Stimulated activated CD4-positive, alpha-beta T cell treated with anti-CD3 and anti-CD28 coated beads, Interleukin-1b, Interleukin-23, amount 100 ng/mL, for 1 hour (primary cell): ENCODE measurements at places on chromosomes 5 and 9.

- DNase-seq, result no peak
Observed at GRCh38 chr9:36665387-36665786, 92.7 kb downstream of the MELK start.

GRCh38 chr5:23740029-23740428 lies 232.6 kb downstream of the PRDM9 start:
- no peak for DNase-seq

DNA sequence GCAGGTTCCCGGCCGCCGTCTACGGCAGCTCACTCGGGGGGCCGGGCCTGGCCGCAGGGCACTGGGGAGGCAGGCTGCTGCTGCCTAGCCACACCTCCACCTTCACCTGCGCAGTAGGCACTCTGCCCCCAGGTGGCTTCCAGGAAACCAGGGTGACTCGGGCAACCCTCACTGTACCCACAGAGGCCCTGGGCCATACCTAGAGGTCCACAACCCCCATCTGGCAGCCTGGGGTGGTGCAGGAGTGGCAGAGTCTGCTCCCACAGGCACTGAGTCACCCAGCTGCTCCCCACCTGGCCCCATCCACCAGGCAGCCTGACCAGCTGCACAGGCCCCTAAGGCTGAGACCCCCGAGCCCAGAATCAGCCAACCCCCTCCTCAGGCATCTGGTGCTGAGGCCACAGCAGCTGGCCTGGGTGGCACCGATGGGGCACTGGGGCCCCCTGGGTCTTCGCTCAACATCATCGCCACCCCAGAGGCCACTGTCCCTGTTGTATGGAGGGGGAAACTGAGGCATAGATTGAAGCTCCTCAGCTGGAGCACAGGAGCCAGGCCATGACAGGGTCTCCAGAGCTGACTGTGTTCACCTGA lies 70.2 kb downstream of the KCNT1 start:
- DNase-seq, result no peak

- no peak for DNase-seq
Observed at GRCh38 chr5:158406884-158407823, 548.2 kb upstream of the CLINT1 start.

DNA sequence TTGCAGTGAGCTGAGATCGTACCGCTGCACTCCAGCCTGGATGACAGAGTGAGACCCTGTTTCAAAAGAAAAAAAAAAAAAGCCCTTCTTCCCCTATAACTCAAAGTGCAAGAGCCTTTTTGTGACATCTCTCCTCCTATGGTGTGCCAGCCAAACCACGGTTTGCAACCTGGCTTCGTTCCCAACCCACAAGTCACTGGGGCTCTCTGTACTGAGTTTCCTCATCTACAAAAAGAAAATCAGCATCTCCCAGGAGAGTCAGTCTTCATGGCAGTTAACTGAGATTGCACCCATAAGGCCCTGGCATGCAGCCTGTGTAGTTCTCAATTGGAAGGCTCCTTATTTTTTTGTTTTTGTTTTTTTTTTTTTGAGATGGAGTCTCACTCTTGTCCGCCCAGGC lies 14.8 kb downstream of the ODF2 start:
- DNase-seq, result no peak

- DNase-seq, result no peak
Observed at GRCh38 chr9:122228568-122229484, at the start of gene LHX6. LHX6 (minus strand) TSS chr9:122228957; CDS start chr9:122228740, 217 bp downstream.

DNA sequence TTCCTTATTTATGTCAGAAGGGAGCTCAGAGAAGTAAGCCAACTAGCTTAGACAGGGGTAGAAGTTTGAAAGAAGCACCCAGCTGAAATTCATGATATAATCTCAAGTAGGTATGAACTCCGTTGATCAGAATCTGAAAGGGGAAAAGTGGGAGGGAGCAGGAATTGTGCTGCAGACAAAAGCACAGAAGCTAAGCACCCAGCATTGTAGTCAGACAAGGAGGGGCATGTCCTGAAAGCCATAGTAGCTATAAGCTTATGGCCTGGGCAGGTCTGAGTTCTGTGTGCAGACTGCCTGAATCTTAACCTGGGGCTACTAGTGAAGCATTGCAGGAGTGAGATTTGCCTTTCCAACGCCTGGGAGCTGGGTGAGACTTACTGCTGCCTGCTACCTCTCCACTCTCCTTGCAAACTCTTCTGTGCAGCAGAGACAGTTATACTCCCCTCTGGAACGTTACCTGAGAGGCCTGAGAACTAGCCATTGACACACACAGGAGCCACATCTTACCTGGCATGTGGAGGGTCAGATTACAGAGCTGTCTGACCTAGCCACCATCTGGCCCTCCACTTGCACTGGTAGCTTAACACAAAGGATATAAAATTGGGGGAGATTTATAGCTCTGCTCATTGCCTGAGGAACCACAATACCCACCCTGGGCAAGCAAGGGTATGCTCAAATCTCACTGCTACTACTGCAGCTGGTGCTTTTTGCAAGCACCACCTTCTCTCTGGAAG lies 9.8 kb upstream of the CYLC2 start:
- DNase-seq, result no peak

- no peak for DNase-seq
Observed at GRCh38 chr5:101929628-101930027, 366.5 kb downstream of the SLCO4C1 start.

- DNase-seq, result no peak
Observed at GRCh38 chr5:173294673-173295320, 33.4 kb downstream of the STC2 start.

DNA sequence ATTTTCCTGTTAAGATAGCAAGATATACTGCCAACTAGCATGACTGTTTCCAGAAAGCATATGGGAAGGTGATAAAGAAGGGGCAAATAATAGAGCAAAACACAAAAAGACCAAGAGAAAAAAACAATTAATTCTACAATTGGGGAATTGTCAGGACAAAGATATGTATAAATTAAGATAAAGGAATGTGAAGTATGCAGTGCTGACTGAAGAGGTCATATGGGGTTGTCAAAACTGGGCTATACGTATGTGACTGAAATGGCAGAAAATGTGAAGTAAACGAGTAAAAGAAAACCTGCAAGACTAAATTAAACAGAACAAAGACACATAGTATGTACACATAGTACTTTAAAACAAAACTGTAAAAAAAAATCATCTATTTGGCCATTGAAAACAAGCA lies 222.3 kb downstream of the ARL15 start:
- no peak for DNase-seq

GRCh38 chr9:91660521-91660920 lies 236.9 kb upstream of the NFIL3 start:
- DNase-seq, result no peak

GRCh38 chr5:159412284-159413046 lies 82.2 kb upstream of the IL12B start:
- DNase-seq, result peak; percentile 26

DNA sequence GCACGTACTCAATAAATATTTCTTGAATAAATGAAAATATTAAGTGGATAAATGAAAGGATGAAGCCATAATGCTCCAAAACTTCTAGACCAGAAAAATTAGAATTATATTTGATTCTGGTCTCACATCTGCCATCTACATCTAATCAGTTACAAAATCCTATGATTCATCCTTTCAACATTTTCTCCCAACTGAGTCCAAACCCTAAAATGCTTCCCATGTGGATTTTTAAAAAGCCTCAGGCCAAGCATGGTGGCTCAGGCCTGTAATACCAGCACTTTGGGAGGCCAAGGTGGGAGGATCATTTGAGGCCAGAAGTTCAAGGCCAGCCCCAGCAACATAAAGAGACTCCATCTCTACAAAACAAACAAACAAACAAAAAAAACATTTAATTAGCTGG lies 31.6 kb upstream of the FST start:
- DNase-seq, result no peak

DNA sequence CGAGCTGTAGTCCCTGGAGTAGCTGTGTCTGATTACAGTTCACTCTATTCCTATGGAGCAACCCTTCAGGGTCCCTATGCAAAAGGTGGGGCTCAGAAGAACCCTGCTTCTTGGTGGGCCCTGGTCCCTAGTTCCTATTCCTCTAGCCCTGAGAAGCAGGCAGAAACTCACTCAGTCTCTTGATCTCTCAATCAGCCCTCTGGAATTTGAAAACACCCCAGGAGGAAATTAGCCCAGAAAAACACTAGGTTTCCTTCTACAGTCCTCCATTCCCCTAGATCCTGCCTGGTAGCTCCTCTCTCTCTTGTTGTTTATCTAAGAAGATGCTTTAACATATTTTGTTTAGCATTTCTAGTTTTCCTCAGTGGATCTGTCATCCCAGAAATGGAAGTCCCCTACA lies 7.6 kb downstream of the RGS3 start:
- DNase-seq, result no peak

- no peak for DNase-seq
Observed at GRCh38 chr9:99607842-99608448, 213.7 kb upstream of the NR4A3 start.

DNA sequence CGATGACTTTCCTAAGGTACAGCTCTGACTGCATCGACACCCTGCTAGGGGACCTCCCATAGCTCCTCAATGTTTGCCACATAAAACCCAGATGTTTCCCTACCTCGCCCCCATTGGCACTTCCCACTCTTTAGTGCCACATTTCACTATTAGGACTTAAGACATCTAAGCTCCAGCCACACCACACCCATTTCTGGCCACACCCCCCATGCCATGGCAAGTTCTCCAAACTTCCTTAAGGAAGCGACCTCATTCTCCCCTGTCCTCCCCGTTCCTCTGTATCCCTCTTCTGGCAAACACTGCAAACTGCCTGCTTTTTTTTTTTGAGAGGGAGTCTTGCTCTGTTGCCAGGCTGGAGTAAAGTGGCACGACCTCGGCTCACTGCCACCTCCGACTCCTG lies 62.9 kb downstream of the USP20 start:
- no peak for DNase-seq

GRCh38 chr9:85978496-85978895 lies 37.5 kb downstream of the NAA35 start:
- DNase-seq, result no peak

GRCh38 chr9:97623946-97624345 lies 9.2 kb downstream of the TSTD2 start:
- DNase-seq, result no peak

- DNase-seq, result no peak
Observed at GRCh38 chr9:96646081-96646991, 8.8 kb downstream of the PRXL2C start.

GRCh38 chr9:137978262-137978714 lies 100.7 kb downstream of the CACNA1B start:
- DNase-seq, result no peak

GRCh38 chr5:31401691-31402090 lies 130.2 kb downstream of the DROSHA start:
- DNase-seq, result no peak

GRCh38 chr5:111225926-111226325 lies 1.7 kb downstream of the CAMK4 start:
- DNase-seq, result no peak

- no peak for DNase-seq
Observed at GRCh38 chr5:11139217-11139865, 378.3 kb upstream of the DAP start.

DNA sequence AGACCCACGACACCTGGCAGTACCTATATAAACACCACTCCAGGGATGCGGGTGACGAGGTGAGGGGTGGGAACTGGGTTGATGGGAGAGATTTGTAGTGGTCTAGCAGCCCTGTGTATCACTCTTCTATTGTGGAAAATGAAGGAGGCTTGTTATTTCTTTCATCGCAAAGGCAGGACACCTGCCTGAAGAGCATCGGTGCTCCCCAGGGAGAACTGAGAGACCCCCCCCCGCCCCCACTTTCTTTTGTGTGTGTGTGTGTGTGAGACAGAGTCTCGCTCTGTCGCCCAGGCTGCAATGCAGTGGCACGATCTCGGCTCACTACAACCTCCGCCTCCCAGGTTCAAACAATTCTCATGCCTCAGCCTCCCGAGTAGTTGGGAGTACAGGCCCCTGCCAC lies 8.3 kb upstream of the WDR5 start:
- no peak for DNase-seq

- DNase-seq, result no peak
Observed at GRCh38 chr5:74356009-74356695, 284.4 kb downstream of the ENC1 start.

- DNase-seq, result no peak
Observed at GRCh38 chr5:92942762-92943161, 638.3 kb downstream of the NR2F1-AS1 start.

DNA sequence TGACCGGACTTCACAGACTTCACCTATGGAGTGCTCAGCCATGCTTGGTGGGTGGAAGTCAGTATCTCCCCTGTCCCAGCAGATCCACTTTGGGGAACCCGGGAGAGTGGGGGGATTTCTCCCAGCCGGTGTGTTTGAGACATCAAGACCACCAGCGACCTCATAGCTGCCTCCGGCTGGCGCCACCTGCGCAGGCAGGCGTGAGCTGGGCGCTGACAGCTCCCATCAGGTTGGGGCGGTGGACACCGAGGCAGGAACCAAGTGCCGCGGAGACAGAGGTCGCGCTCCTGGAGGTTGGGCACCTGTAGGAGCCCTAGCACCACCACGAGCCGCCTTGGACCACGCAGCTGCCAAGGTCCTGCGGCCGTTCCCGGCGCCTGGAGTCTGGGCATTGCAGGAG lies 124.0 kb upstream of the LARP1 start:
- DNase-seq, result no peak

DNA sequence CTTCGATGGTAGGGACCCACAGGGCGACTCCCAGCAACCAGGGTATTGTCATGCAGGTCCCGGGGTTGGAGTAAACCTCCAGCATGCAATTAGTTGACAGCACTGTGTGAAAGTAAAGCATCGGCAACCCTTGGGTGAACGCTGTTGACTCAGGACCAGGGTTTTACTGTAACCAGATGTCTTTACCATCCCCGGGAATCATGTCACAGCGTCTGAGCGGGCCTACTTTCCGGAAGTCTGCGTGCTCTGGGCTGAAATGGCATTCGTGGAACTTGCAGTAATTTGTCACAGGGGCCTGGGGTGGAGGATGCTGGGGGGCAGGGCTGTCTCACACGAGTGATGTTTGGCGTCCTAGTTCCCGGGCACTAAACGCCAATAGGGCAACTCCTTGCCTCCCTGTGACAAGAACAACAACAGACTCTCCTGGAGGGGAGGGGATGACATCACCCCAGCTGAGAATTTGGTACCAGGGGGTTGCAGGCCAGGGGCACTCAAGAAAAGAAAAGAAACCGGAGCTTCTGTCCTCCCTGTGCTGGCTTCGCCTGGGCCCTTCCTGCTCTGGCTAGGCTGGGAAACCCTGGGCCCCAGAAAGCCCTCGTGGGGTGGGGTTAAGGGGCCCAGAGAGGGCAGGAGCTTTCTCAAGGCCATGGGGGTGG lies 10.1 kb upstream of the UBAC1 start:
- no peak for DNase-seq
